B cell (primary cell): ENCODE measurements at places on chromosomes 7 and 10. TPM values are rescaled to one million over a fixed set of nuclear protein-coding genes. Genes with fewer than 3 reads are reported as not detected.

- no peak for DNase-seq
- H3K36me3 ChIP-seq: peaks cover 24% of the 10 kb centered on the region
- H3K4me3 ChIP-seq: peak overlapping the region; percentile 75
- peaks cover 28% of the 10 kb centered on the region for H3K4me1 ChIP-seq
- H3K27me3 ChIP-seq: no peaks in the 10 kb centered on the region
- peak overlapping the region; percentile 75 for H3K27ac ChIP-seq
Measured at GRCh38 chr7:100866729-100867039, 503 bp upstream of the TRIP6 start.

The NPSR1 gene
- not detected in 2 replicates for total RNA-seq

The PTN gene
- not detected in 2 replicates for total RNA-seq

The ABI1 gene
- 78.3 and 80.5 TPM in 2 replicates for total RNA-seq

DNA sequence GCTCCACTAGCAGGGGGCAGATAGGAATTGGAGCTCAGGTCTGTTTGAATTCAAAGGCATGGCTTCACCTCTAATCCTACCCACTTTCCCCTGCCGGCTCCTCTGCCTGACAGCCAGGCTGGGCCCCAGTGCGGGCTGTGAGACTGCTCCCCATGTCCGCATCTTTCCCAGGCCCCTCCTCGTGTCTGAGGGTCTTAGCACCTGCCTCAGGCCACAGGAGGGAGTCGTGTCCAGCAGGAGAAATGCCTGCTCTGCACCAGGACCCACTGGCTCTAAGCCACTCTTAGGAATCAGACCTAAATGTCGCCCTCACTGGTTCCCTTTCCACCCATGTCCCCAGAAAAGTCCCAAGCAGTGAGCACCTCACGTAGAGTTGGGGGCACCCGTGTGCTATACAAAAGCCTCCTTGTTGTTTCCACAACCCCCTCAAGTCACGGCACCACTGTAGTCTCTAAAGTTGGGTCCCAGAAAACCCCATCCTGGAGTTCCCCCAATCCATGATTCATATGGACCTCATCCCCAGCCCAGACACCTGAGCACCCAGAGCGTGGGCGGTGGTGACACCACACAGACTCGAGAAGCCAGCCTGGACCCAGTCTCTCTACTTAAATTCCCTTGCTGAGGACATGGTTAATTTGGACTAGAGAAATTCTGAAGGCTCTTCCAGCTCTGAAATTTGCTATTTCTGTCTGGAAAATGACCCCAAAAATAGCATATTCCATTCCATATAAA is 466.4 kb upstream of the ZMIZ1 start:
- H3K36me3 ChIP-seq: no peaks in the 10 kb centered on the region
- no peaks in the 10 kb centered on the region for H3K27me3 ChIP-seq
- DNase-seq: no peak

DNA sequence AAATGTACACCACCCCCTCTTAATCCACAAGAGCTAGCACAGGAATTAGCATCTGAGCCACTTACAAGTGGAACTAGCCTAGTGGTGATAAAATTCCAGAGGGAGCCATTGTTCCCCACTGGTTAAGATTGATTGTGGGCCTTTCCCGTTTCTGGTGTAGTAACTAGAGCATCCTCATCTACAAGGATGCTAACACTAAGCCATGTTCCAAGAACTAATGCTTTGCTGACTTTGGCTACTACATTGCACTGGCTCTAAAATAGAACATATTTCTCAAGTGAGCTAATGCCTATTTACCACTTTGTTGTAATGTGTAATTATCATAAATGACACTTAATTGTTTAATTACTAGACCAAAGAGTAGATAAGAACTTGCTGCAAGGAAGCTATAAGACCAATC is 143.7 kb downstream of the FZD1 start:
- H3K27me3 ChIP-seq: no peaks in the 10 kb centered on the region
- DNase-seq: no peak
- H3K27ac ChIP-seq: no peak overlapping the region
- H3K4me1 ChIP-seq: no peaks in the 10 kb centered on the region
- no peaks in the 10 kb centered on the region for H3K36me3 ChIP-seq
- no peak overlapping the region for H3K4me3 ChIP-seq
